NCI-H1417 treated with DMSO at 0.1 percent for 48 hours (cell line): ENCODE measurements at places on chromosomes 3 and 15.

DNA sequence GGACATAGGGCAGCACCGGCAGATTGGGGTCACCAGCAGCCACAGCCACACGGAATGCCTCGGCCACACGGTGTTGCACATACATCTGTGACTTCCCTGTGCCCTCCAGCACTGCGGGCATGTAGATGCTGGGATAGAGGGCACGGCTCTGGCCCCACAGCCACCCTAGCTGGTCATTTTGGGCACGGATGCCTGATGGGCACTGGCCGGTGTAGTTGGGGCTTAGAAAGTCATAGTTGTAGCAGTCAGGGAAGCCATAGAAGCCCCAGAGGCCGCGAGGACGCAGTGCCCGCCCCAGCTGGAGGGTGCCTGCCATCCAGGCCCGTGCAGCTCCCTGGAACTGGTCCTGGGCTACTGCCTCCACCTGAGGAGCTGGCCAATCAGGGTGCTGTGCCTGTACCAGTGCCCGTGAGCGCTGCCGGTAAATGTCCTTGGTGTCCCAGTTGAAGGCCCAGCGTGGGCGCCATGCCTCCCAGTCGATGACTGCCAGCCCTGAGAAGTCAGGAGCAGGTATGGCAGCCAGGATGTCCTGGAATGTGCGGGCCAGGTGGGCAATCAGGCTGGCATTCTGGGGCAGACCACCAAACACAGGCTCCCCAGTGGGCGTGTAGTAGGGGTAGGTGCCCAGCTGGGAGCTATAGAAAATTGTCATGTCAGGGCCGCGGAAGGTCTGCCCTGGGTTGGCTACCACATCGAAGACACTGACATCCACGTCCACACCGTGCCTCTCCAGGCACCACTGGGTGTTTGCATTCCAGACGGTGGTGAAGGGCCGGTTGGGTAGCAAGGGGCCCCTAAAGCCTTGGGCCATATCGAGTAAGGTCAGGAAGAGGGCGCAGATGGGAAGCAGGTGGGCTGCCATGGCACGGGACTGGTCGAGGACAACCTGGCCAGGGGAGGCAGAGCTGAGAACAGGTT, 1.0 kb downstream of the HYAL1 start:
- no peak for DNase-seq

- DNase-seq: no peak
Observed at GRCh38 chr15:80643431-80643951, 51.6 kb upstream of the ABHD17C start.

DNA sequence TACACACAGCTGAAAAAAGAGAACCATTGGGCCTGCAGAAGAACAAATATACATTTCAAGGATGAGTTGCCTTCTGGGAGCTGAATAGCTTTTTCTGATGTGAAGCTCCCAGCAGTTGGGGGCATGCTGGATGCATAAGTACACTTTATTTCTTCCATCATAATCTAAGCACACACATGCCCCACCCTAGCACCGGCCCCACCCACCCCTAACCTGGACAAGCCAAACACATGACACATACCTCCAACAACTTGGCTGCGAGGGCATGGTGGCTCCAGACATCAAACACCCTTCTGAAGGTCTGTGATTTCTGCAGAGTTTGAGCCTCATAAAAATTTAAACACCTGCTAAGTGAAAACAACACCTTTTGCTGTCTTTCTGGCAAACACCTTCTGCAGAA, 307.2 kb upstream of the TRIM42 start:
- DNase-seq: no peak

- no peak for DNase-seq
Observed at GRCh38 chr3:81744366-81744765, 17.1 kb downstream of the GBE1 start.

DNA sequence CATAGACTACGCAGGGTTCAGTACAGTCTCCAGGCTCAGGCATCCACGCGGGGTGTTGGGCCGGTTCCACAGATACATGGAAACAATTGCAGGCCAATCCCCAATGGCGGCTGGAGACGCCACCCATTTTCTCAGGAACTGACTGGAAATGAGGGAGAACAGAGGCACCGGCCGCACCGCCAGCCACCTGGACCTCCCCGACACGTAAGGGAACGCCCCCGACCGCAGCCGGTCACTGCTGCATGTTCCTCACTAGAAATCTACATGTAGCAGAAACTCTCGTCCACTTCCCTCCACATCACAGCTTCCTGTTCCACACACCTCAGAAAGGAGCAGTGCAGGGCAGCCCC, 29.2 kb downstream of the CYFIP1 start:
- DNase-seq: no peak

DNA sequence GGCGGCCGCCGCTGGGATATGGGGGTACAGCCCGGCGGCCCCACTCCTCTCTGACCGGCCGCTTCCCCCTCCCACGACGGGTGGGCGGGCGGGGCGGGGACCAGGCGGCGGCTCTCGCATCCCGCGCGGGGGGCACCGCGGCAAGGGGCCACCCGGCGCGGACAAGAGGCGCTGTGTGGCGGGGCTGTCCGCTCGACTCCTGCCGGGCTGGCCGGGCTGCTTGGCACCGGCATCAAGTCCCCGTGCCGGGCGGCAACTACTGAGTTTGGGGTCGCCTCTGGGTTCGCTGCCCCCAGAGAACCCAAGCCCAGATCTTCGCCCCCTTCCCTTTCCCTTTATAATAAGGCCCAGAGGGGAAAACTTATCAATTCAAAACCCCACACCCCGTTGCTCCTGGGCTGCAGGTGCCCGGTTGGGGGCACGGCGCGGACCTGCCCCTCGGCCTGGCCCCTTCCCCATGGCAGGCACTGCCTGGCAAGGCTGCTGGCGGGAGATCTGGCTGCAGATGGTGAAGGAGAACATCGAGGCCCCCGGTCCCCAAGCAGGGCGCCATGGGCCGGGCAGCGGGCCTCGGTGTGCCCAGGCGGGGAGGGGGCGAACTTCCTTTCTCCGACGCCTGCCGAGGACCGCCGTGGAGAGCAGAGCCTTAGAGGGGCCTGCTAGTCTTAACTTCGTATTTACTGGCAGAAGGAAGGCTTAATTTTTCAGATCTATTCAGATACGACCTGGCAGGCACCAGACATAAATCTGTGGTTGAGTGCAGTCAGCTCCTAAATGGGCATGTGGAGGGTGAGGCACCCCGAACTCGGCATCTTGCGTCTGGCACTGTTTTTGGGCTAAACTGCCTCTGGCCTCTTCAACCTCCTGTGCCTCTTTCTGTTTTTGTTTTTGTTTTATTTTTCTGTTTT, 911 bp downstream of the APBA2 start:
- no peak for DNase-seq

- no peak for DNase-seq
Observed at GRCh38 chr3:13134879-13135206, 61.6 kb upstream of the IQSEC1 start.

GRCh38 chr15:59282515-59283337, 76.1 kb downstream of the LDHAL6B start:
- no peak for DNase-seq

DNA sequence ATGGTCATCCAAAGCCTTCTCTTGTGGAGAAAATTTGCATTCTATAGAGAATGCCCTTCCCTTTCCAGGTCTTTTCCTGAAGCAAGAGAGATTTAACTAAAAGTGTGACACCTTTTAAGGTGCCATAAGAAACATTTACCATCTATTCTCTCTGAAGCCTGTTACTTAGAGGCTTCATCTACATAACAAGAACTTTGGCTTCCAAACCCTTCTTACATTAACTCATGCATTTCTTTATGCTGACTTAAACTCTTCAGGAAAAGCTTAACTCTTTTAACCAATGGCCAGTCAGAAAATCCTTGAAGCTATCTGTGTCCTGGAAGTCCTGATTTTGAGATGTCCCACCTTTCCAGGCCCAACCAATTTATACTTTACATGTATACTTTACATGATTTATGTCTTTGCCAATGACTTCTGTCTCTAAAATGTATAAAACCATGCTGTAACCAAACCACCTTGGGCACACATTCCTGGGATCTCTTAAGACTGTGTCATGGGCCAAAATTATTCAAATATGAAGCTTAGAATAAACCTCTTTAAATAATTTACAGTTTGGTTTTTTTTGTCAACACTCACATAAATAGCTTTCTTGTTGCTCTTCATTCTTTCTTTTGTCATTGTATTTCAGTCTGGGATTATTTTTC, 472.6 kb upstream of the NECTIN3 start:
- DNase-seq: no peak

DNA sequence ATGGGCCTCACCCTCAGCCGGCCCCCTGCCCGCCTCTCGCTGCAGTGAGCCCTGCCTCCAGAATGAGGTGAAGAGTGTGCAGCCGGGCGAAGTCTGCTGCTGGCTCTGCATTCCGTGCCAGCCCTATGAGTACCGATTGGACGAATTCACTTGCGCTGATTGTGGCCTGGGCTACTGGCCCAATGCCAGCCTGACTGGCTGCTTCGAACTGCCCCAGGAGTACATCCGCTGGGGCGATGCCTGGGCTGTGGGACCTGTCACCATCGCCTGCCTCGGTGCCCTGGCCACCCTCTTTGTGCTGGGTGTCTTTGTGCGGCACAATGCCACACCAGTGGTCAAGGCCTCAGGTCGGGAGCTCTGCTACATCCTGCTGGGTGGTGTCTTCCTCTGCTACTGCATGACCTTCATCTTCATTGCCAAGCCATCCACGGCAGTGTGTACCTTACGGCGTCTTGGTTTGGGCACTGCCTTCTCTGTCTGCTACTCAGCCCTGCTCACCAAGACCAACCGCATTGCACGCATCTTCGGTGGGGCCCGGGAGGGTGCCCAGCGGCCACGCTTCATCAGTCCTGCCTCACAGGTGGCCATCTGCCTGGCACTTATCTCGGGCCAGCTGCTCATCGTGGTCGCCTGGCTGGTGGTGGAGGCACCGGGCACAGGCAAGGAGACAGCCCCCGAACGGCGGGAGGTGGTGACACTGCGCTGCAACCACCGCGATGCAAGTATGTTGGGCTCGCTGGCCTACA, 8.5 kb downstream of the GRM2 start:
- DNase-seq: no peak

DNA sequence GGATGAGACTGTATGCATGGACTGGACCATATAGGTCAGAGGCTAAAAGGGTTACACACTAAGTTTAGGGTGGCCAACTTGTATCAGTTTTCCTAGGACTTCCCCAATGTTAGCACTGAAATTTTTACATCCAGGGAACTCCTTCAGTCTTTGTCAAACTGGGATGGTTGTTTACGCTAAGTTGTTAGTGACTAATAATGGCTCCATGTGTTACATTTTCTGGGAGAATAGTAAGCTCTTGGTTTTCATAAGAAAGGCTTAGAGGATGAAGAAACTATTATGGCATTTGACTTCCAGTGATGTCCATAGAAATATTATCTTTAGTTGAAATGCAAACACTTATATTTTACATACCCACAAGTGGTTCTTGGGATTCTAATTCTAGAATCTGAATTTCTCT, 57.9 kb upstream of the ST3GAL6 start:
- DNase-seq: no peak

DNA sequence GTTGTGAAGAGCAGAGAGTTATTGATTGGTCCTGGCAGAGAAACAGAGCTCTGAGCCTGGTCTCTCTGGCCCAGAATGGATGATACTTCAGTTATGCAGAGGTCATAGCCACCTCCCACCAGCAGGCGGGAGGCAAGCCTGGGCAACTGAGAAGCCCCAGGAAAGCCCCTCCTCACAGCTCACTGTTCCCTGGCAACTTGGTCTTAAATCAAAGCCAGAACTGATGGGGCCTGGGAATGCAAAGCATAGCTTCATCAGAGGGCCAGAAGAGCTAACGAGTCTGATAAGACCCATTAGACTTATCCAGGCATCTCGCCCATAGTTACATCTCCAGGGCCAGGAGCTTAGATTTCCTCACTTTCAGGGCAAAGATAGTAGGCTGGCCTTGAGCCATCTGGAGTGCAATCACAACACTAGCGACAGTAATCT, 5.5 kb upstream of the COLQ start:
- DNase-seq: no peak

DNA sequence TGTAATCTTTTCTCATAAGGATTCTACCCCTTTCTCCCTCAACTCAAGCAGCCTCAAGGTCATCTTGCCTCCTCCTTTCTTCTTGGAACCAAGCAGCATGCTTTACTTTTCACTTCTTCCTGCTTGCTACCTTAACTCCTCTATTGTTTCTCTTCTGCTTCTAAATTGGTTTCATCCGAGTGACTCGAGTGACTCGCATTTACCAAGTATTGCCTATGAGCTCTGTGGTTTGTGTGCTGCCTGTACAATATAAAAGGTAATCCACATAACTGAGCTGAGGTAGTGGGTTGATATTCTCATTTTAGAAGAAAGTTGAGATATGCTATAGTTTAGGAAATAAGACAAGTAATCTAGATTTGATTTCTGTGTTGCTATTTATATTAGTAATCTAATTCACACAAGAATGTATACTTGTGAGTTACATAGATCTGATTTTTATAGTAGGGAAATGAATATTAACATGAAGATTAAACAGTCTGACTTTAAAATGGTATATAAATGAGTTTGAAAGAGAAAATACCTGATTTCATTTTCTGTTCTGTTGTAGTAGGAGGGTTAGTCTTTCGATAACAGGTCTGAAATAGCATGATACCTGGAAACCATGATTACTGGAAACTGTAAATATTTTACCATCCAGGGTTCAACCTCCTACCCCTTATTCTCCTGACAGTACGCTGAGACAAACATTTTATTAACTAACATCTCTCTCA, 5.5 kb downstream of the HHLA2 start:
- no peak for DNase-seq
